ENCODE measurements at places on chromosomes 3 and 15.

- no peak for DNase-seq
Measured at GRCh38 chr3:50117120-50117519, 28.4 kb downstream of the RBM5 start.

GRCh38 chr3:37887824-37888223 is 26.1 kb downstream of the CTDSPL start:
- no peak for DNase-seq

DNA sequence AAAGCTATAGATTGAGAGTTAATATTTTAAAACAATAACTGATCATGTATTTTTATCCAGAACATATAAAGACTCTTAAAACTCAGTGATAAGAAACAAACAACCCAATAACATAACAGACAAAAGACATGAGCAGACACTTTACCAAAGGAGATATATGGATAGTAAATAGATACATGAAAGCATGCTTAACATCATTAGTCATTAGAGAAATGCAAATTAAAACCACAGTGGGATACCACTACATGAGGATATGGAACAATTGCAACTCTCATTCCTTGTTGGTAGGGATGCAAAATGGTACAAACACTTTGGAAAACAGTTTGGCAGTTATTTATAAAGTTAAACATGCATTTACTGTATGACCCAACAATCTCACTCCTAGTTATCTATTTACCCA is 95.0 kb downstream of the IQCH start:
- DNase-seq: no peak

DNA sequence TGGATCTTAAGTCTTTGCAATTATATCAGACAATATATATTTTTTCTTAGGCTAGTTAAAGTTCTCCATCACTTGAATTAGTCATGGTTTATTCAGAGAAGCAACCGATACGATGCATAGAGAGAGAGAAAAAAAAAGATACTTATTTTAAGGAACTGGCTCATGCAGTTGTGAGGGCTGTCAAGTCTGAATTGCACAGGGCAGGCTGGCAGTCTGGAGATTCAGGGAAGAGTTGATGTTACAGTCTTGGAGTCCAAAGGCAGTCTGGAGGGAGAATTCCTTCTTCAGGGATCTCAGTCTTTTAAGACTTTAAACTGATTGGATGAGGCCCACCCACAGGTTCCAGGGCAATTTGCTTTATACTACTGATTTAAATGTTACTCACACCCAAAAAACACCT is 412.6 kb downstream of the IL5RA start:
- no peak for DNase-seq

- no peak for DNase-seq
Measured at GRCh38 chr3:158105119-158105709, 1.0 kb downstream of the SHOX2 start.

DNA sequence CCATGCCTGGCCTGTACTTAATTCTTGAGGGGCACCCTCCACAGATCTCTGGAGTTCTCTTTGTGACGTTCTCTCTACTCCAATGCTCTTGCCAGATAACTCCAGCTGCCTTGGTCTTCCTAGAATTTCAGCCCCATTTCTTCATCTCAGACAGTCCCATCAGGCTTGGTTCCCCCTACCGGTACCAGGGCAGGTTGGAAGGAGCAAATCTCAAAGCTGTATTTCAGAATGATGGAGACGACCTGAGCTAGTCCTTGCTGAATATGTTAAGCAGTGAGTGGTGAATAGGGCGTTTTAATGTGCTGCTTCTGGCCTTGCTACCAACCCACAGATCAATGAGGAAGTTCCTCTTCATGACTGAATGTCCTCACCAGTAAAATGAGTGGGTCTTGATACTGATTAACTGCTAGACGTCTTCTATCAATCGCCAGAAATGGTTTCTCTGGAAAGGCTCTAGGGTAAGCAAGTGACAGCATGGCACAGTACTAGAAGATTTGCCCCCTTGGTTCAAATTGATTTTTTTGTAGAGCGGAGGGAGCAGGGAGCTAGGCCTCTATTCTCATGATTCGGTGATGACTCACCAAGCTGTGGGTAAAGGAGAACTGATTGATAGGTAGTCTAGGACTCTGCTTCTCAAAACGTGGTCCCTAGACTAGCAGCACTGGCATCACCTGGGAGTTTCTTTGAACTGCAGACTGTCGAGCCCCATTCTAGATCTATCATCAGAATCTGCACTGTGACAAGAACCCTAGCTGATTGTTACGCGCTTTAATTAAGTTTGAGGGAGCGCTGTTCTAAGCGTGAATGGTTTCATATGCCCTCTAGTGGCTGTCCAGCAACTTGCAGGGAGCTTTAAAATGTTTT is 67.8 kb downstream of the UBP1 start:
- no peak for DNase-seq

DNA sequence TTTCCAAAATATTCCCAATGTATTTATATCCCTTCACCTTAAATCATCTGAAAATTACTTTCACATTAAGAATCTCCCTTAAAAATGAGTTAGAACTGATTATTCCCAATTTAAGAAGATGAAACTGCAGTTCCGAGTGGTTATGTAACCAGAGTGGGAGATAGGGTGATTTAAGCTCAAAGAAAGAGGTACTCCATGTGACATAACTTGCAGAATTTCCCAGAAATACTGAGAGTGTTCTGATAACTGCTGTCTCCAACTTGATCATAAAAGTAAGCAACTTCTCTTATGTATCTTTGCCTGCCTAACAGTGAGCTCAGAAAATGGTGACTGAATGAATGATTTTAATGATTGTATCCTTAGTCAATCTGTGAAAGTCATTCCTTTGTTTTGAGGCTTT is 32.3 kb downstream of the ARRDC4 start:
- DNase-seq: no peak

DNA sequence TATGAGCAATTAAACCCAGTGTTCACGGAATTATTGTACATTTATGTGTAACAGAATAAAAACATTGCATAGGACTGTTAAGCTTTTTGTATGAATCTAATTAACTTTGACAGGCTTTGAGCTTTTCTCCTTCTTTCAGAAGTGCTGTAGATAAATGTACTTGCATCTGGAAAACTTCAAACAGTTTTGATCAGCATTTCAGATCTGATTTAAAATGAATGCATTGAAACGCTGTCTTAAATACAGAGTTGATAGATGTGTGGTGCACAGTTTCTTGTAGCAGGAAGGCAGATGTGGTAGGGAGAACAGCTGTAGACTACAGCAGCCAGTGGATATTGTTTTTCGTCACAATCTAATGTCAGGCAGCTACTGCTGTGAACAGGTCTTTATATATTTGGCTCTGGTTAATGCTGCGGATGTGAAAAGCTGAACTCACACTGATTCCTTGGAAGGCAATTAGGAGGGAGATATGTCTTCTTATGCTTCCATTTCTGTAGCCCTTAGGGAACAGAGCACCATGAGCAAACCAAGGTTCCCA is 193.8 kb upstream of the GOLIM4 start:
- no peak for DNase-seq

GRCh38 chr15:40829115-40829514 is 607 bp upstream of the PPP1R14D start:
- no peak for DNase-seq

Measured in osteocyte (in vitro differentiated cells).